BE2C (cell line): ENCODE measurements at places on chromosomes 13 and 19.
A peak's percentile ranks its signal among the peaks of the same experiment; 100 is the strongest.

DNA sequence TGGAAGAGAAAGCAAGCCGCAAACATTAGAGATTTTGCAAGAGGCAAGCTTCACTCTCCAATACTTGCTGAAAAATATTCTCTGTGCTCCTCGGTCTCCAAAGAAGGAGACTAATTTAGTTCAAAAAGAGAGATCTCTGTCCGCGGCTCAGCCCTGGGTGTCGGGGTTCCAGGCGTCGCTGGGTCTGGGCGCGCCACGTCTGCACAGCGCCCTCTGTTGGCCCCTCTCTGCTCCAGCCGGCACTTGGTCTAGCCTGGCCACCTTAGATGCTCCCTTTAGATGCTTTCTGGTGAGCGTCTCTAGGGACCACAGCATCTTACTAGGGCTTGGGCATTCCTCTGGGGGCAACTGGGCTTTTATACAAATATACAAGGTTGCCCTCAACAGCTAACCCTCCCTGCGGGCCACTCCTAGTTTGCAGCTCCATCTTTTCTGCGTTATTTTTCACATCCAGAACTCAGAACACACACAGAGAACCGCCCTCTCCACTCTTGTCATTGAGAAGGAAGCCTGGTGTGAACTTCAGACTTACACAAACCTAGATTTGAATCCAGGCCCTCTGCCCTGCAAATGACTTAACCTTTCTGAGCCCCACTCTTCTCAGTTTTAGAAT, 78.3 kb downstream of the CYSLTR2 start:
- peak; percentile 46 for DNase-seq

DNA sequence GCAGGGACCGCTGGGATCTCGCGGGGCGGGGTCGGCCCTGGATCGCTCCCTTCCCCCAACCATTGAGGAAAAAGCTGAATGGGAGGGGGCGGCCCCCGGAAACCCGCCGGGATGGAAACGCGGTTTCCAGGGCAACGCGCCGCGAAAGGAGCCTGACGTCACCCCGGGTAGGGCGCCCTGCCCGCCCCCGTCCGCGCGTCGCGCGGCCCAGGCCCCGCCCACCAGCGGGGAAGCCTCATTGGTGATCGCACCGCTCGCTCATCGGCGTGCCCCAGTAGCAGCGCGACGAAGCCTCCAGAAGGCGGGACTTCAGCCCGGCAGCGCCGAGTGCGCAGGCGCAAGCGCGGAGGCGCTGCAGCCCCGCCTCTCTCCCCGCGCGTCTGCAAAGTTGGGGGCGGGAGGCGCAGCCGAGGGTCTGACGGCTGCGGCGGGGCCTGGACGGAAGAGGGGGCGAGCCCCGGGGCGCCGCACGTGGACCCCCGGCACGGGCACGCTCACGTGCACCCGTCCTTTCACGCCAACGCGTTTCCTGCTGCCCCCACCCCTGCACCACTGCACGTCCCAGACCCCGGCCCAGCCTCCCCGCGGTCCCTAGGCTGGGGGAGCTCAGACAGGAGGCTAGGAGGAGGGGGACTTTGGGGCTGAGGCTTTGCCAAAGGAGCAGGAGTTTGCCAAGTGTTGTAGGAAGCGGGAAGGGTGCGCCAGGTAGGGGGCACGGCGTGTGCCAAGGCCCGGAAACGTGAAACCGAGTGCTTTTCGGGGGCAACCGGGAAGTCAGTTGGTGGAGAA, 8.2 kb upstream of the CIRBP start:
- DNase-seq = peak; percentile 98

- DNase-seq = no peak
Observed at GRCh38 chr19:45099467-45100191, 6.7 kb downstream of the PPP1R37 start.

DNA sequence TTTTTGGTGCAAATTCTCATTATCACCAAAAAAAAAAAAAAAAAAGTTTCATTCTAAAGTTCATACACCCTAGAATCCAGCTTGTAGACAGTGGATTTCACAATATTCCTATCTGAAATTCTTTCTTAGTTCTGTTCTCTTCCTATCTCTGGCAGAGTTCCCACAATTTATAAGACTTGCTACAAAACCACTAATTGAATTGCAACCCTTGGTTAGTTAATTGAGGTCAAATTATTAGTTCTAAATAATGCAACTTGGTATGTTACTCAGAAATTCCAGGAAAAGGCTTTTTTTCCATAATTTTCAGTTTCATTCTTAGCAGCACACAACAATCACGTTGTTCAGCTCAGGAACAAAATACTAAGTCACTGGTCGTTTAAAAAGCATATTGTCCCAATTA, 58.5 kb downstream of the SPATA13 start:
- DNase-seq = no peak

- no peak for DNase-seq
Observed at GRCh38 chr13:39378306-39378705, 224.7 kb downstream of the LHFPL6 start.

DNA sequence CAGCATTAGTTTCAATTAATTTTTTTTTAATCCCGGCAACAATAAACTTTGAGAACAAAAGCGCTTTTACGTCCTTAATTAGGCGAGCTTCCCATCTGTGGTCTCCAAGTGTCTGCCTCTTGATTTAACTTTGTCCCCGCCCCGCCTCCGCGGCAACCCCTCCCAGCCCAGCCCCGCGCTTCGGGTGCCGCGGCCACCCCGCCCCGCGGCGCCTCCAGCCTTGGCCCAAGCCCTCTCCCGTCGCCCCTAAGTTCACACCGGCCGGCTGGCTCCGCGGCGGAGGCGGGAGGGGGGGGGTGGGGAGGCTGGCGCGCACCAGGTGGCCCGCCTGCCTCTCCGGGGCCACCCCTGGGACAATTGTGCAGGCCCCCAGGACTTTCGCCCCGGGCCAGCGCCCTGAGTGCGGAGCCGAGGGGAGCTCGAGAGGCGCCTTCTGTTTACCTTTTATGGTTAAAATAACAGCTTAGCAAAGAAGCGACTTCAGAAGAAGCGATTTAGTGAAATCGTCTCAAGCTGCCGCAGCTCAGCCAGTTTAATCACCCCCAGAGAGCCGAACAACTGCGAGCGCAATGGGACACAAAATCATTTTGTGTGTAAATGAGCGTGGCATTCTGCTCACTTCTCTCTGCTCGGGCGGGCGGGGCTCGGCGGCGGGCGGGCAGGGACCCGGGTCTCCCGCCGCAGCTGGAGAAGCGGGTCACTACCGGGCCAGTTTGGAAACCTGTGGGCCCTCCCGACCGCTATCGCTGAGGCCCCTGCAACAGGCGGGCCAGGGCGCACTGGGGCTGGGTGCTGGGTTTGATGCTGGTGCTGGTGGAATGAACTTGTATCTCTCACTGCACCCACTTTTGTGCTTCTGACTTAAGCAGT, 1.4 kb downstream of the KCTD15 start:
- peak; percentile 41 for DNase-seq

- no peak for DNase-seq
Observed at GRCh38 chr19:39293394-39293793, 2.8 kb upstream of the IFNL1 start.

- no peak for DNase-seq
Observed at GRCh38 chr13:100347968-100348367, 240.6 kb downstream of the GGACT start.

- no peak for DNase-seq
Observed at GRCh38 chr19:8973501-8974091, 36.6 kb downstream of the MUC16 start.

DNA sequence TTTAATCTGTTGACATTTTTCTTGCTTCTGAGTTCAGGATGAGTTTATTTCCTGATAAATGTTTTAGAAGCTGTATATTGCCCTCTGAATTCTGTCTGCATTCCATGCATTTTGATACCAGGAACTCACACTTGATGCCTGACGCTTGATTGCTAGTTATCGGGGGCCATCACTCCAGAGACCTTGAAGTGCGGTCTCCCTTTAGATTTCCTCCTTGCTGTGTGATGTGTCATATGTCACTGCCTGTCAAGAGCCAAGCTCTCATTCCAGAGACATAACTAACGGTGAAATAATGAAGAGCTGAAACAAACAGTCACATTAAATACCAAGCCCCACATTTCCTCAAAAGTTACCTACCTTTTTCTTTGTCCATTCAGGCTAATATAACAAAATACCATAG, 155.5 kb downstream of the TNFSF13B start:
- DNase-seq = no peak
